ENCODE measurements at places on chromosomes 12 and 14.

DNA sequence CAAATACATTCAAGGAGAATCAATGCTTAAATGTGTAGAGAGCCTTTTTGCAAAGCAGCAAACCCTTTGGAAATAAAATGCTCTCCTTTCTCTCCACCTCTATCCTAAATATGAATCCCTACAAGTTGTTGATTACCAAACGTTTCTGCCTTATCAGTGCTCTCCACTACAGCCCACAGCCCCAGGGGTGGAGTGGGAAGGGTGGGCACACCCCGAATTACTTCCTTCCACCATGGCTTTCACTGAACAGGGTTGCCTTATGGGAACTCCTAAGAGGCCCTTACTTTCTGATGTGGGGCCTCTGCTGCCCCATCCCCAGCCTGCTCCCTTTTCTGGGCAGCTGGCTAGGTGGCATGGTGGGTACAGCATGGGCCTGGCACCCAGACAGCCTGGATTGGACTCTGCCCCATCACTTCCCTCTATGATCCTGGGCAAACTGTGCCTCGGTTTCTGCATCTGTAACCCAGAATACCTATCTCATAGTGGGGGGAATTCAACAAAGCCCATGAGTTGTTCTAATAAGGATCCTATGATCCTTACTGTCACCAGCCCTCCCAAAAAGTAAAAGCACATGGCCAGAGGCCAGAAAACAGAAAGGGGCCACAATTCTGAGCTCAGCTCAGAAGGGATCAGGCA, 16.1 kb downstream of the AK7 start:
- no peak for DNase-seq

DNA sequence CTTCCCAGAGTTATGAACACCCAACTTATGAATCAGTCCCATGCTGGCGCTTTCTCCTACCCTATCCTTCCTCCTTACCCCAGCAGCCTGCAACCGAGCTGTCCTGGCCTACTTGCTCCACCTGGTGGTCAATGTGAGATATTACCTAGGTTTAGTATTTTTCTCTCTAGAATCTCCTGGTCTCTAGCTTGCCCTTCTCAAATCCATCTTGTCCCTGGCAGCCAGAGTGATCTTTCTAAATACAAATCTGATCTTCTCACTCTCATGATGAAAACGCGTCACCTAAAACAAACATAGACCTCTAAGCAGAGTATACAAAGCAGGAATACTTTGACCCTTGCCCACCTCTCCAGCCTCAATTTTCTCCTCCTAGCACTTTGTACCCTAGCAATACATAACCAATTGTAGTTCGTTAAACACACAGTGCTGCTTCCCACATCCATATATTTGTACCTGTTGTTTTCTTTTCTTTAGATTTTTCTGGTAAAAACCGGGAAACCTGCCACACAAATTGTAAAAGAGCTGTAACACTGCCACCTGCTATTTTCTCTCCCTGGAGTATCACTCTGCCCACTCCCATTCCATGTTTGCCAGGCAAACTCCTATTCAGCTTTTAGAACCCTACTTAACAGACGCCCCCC, 20.0 kb upstream of the TCP11L2 start:
- peak; percentile 4 for DNase-seq

DNA sequence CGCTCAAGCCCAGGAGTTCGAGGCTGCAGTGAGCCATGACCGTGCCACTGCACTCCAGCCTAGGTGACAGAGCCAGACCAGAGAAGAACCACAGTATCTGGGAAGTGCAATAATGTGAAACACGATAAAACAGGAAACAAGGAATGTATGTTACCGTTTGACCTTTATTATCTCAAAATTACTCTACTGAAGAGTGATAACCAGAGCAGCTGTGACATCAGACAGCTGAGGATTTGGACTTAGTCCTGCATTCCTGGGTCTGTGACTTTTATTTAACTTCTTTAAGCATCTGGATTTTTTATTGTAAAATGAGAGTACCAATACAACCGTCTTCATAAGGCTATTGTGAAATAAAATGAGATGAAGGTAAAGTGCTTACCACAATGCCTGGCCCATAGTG, 205.7 kb downstream of the EGLN3 start:
- DNase-seq: no peak

- no peak for DNase-seq
These were observed 143.7 kb upstream of the DCN start for GRCh38 chr12:91326058-91327027.

DNA sequence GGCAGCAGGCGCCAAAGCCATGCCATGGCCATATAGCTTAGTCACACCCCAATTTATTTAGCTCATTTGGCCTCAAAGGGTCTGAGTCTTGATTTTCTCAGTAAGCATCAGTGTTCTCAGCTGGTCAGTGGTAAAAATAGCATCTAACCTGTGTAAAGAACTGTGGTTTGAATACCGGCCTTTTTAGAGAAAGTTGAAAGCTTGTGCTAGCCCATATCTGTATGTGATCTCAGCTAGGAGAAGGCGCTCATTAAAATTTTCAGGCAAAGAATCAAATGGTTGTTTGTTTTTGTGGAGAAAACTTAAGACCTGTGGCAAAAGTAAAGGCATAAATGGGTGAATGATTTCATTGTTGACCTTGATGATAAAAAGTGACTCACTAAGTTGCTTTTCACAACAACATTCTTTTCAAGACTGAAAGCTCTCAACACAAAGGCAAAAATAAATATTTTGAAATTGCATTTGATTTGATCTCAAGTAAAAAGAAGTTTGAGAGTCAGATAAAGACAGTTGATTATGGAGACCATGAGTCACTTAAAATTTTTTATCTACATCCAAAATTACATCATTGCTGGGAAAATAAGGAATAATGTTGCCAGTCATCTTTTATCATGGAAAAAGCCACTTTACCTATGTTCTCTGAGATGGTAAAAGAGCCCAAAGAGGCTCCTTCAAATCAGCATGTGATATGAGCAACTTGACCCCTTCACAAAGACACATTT, 128.5 kb upstream of the RGS6 start:
- no peak for DNase-seq

GRCh38 chr12:46963977-46964971, 115.1 kb upstream of the PCED1B start:
- DNase-seq: no peak

GRCh38 chr14:56797003-56797568, 13.2 kb downstream of the OTX2 start:
- DNase-seq: no peak

DNA sequence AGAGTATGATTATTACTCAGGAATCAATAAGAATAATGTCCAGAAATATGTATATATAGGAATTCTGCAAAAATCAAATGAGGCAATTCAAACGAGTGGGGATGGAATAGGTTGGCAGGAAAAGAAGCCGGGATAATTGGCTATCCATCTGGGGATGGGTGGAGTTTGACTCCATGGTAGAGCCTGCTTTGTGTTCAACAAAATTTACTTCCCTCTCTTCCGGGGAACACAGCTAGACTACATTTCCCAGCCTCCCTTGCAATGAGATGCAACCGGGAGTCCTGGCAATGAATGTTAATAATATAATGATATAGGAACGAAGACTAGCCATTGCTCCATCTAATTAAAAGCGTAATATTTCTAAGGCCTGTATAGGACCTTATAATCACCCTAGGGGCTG, 146.6 kb downstream of the EFCAB11 start:
- no peak for DNase-seq

DNA sequence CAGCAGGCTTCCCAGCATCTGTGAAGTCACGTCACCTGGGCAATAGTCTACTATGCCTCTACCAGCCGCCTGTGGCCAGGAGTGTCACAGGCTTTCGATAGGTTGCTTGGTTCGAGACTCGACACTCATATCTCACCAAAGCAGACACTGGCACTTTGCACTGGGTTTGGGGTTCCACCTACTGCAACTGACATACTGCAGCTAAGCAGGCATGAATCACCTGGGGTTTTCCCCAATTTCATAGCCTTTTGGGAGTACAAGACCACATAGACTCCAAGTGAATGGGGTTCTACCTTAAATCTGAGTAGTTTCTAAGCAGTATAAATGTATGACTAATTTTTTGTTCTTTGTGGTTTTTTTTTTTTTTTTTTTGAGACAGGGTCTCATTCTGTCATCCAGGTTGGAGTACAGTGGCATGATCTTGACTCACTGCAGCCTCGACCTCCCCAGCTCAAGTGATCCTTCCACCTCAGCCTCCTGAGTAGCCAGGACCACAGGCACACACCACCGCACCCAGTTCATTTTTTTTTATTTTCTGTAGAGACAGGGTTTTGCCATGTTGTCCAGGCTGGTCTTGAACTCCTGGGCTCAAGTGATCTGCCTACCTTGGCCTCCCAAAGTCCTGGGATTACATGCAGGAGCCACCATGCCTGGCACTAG, 32.1 kb downstream of the DMAC2L start:
- no peak for DNase-seq

DNA sequence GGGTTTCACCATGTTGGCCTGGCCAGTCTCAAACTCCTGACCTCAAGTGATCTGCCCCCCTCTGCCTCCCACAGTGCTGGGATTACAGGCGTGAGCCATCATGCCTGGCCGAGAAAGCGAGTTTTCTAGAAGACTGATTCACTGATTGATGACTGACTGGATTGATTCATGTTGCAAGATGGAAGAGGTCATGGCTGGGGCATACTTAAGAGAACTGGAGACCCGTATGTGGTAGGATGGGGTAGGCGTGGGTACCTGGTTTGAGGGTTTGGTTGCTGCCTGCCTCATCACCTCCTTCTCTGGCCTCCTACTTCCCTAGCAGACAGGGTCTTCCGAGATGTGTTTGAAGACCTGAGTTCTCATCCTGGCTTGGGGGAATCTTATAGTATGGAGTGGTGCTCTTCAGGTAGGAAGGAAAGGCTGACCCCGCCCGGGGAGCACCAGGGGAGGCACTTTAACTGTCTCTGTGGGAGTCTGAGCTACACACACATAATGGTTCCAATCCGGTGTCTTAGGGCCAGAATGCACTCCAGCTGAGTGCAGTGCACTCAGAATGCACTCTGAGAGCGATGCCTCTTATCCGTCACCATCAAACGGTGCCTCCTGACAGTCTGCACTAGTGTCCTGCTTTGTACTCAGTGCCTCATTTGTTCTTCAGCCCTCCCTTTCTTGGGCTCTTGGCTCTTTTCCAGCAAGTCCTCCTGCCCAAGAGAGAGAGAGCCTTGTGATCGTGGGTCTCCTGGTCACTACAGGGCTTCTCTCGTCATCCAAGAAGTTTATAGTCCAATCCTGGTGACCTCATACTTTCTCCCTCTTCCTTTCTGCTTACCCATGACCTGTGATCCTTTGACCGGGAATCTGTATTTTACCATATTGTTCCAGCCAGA, 19.7 kb downstream of the PLEKHG3 start:
- no peak for DNase-seq

DNA sequence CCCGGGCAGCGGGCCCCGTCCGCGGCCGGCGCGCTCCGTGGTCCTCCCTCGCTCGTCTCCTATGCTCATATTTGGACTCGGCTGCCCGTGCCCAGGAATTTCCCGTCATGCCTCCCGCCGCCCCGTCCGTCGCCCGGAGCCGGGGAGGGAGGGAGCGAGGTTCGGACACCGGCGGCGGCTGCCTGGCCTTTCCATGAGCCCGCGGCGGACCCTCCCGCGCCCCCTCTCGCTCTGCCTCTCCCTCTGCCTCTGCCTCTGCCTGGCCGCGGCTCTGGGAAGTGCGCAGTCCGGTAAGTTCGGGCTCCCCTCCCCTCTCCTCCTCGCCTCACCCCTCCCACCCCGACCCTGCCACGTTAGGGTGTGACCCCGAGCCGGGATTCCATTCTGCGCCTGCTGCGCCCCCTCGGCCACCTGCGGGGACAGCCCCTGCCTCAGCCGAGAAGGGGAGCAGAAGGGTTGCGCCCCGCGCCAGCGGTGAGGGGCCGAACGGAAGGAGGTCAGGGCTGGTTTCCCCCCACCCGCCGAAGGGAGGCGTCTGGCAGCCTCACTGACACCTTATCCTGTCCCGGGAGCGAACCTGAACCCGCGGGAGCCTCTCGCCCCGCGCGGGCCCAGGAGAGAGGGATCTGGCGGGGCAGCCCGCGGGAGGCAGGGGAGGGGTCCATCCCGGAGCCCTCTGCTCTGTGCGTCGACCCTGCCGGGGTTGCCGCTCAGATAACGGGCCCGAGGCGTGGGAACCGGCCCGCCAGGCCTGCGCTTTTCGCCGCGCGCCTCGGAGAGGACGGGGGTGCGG, at the start of gene MSRB3:
Gene MSRB3, plus strand, starts transcription at position 108 of the 793 bp plus-strand sequence. CDS start 29,897 bp downstream, outside the sequence.
- no peak for DNase-seq

DNA sequence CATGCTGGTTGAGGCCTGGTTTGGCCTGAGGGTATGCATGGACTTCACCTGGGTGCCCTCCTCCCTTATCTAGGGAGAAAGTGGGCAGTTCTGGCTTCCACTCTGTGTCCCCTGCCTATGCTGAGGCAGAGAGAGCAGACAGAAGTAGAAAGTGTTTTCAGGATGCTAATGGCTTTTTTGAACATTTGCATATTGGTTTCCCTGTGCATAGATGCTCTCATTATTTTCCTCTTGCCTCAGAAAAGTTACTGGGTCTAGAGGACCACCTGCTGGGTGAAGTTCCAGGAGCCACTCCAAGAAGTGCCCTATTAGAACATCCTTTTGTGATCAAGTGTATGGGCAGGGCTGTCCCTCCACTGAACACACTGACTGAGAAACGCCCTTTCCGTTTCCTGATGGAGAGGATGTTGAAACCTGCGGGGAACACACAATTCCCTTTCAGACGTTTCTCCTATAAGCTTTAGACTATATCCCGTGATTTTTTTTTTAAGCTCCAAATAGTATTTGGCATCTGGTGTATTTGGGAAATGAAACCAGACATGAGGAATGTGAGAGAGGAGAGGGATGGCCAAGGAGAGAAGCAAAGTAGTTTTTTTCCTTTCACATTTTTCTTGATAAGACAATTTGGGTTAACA, 66.6 kb downstream of the DAAM1 start:
- no peak for DNase-seq

- no peak for DNase-seq
These were observed 80.9 kb downstream of the CRADD start for GRCh38 chr12:93757792-93758694.

DNA sequence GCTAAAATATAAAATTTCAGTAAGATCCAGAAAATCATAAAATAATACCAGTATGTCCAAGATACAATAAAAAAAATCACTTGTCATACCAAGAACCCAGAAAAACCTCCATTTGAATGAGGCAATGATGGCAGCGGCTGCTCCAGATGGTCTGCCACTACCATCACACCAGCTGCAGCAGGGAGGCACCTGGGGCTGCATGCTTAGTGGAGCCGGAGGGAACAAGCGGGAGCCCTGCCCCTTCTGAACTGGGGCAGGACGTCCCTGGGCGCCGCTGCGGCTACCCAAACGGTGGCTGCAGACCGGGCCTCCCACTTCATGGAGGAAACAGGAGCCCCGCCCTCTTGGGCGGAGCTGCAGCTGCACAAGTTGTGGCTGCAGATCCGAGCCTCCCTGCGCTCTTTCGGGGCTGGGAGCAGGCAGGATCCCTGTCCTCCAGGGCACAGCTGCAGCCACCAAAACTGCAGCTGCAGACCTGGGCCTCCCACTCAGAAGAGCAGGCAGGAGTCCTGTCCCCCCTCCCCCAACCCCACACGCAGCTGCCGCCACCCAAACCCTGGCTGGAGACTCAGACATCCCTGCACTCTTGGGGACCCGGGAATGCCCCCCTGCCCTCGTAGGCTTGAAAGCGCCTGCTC, 36.1 kb upstream of the OR5AU1 start:
- peak; percentile 35 for DNase-seq

GRCh38 chr12:26179826-26180225, 15.5 kb upstream of the SSPN start:
- no peak for DNase-seq
